ENCODE measurements at places on chromosomes 12 and 14.

- no peak for DNase-seq
Measured at GRCh38 chr12:114721266-114721665, 37.3 kb upstream of the TBX3 start.

DNA sequence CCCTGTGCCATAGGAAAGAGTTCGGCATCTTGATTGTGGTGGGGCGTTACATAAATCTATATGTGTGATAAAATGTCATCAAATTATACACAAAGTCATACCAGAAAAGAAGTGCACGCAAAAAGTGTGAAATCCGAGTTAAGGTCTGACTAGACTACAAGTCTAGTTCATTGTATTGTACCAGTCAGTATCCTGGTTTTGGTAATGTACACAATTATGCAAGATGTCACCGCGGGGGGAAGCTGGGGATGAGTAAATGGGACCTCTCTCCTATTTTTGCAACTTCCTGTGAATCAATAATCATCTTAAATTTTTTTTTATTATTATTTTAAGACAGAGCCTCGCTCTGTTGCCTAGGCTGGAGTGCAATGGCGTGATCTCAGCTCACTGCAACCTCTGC, 43.2 kb upstream of the BCL11B start:
- no peak for DNase-seq

DNA sequence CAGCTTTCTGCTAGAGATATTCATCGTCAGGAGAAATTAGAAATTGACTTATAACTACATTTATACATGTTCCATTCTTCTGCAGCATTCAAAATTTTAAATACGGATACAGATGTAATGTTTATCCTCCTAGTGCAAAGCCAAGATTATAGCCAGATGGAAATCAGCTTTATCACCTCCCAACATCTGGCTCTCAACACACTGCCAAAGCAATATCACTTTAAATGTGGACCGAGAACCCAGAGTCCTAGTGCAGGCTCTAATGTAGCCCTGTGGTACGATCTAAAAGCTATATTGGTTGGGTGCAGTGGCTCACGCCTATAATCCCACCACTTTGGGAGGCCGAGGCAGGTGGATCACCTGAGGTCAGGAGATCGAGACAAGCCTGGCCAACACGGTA, 6.5 kb downstream of the MLH3 start:
- DNase-seq = no peak

DNA sequence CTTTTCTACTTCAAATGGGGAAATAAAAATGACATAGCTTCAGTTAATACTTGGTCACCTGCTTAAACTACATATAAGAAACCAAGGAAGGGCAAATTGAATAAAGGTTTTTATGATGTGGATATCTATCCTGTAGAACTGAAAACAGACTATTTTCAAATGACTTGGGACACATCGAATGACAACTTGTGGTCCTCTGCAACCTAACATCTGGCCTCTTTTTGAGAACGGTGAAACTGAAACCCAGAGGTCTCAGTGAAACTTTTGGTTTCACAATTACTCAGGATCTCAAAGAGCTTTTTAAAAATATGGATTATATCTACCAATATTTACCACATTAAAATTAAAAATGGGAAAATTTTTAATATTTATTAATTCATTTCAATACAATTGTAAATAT, 65.2 kb downstream of the PPP2R5E start:
- no peak for DNase-seq

GRCh38 chr12:30399859-30400258, 295.8 kb downstream of the IPO8 start:
- no peak for DNase-seq

Measured in astrocyte of the cerebellum (primary cell).